ENCODE measurements at places on chromosomes 1 and 21.
A peak's percentile ranks its signal among the peaks of the same experiment; 100 is the strongest.

GRCh38 chr1:31750858-31751510, 13.2 kb downstream of the ADGRB2 start:
- ATAC-seq: peak; percentile 23

- no peak for ATAC-seq
Observed at GRCh38 chr1:12717301-12717838, 1.5 kb downstream of the AADACL3 start.

GRCh38 chr1:210250998-210251679, 18.5 kb downstream of the SERTAD4 start:
- peak; percentile 25 for ATAC-seq

- no peak for ATAC-seq
Observed at GRCh38 chr1:6178751-6179563, 1.2 kb downstream of the CHD5 start.

- no peak for ATAC-seq
Observed at GRCh38 chr1:11787251-11787803, 18.4 kb downstream of the MTHFR start.

DNA sequence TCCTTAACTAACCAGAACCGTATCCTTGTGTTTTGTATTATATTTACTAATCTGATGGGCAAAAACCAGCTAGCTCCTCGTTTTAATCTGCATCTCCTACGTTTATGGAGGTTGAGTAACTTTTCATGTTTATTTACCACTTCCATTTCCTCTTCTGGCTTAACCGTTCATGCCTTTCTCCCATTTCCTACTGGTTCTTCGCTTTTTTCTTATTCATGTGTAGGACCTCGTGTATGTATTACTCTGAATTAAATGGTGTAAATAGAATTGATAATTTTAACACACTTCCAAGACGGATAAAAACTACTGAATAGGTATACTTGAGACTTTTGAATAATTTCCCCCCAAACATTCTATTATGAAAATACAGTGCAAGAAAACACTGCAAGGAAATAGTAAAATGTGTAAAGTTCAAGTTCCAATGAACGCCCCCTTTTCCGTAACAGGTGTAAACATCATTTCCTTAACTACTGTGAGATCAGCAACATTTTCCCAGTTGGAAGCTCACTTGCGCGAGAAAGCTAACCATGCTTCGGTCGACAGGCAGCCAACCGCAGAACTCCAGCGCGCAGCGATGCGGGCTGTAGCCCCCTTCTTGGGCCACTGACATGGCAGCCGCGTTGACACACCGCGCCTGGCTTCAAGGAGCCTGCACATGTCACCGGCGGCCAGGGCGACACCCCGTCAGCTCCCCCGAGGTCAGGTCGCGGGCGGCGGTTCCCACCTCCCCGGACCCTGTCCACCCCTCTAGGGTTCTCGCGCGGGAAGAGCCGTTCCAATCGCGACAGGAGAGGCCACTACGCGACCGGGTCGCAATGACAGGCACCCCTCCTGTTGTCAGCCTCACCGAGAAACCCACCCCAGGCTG, 816 bp downstream of the EDEM3 start:
- ATAC-seq: peak; percentile 13

- no peak for ATAC-seq
Observed at GRCh38 chr1:240491156-240491555, 120.8 kb downstream of the GREM2 start.

DNA sequence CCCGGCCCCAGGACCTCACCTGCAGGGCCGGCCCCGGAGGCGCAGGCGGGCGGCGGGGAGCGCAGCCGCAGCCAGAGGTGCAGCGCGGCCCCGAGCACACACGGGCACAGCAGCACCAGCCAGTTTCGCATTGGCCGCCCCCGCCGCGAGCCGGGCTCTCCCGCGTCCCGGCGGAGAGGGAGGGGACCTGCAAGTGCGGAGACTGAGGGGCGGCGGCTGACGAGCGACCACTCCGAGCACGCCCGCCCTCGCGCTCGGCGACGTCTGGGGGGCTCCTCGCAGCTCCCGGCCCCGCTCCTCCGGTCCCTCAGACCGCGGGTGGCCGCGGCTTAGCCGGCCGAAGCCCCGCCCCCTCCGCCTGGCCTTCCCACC, at the start of gene B3GALNT2:
Gene B3GALNT2, minus strand, starts transcription at position 331 of the 372 bp plus-strand sequence. Its CDS starts 200 bp downstream, at position 131.
- peak; percentile 69 for ATAC-seq

GRCh38 chr1:212355230-212355969, 59.3 kb downstream of the PACC1 start:
- ATAC-seq: no peak

GRCh38 chr1:3393987-3394920, 60.2 kb upstream of the ARHGEF16 start:
- no peak for ATAC-seq

- no peak for ATAC-seq
Observed at GRCh38 chr1:6111571-6111970, 65.9 kb downstream of the KCNAB2 start.

GRCh38 chr1:203870245-203870644, 8.8 kb downstream of the SNRPE start:
- no peak for ATAC-seq

- ATAC-seq: peak; percentile 57
Observed at GRCh38 chr1:26408604-26409003, 2.0 kb upstream of the LIN28A start.

DNA sequence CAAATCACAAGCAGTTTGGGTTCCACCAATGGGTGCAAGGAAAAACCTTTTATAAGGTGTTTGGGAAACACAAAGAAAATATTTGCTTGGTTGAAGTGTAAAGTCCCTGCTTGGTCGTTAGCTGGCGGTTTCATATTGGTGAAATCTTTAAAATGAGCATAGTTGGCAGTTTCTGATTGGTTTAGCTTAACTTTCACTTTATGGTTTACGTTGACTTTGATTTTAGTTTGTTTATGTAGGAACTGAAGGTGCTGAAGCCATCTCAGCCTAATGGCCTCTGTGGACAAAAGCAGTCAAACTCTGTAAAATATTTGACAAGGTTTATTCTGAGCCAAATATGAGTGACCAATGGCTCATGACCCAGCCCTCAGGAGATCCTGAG, 76.6 kb upstream of the PPM1J start:
- no peak for ATAC-seq

- no peak for ATAC-seq
Observed at GRCh38 chr1:41953291-41953690, 34.6 kb upstream of the HIVEP3 start.

DNA sequence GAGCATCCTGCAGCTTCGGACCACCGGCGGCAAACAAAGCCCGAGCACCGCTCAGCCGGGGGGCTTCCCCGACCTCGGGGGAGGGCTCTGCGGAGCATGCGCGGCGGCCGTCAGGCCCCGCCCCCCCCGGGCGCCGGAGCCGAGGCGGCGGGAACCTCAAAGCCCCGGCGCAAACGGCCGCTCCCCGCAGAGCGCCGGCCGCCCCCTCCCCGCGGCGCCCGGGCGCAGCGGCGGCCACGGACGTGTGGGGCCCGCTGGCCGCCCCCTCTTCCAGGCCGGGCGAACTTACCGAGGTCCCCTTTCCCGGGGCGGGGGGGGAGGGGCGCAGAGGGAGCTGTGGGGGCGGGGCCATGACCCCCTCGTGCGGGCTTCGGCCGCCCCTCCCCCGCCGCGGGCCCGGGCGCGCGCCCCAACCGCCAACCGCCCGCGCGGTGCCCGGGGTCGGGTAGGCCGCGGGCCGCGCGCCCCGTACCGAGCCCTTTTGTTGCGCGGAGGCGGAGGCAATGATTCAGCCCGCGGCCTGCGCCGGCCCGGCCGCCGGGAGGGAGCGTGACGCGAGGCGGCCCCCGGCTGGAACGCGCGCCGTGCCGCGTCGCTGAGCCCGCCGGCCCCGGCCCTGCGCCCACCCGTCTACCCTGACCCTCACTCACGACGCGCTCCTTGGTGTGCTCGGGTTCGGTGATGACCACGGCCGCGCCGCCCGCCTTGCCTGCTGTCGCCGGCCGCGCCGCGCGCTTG, 1.7 kb downstream of the RCC2 start:
- peak; percentile 63 for ATAC-seq

DNA sequence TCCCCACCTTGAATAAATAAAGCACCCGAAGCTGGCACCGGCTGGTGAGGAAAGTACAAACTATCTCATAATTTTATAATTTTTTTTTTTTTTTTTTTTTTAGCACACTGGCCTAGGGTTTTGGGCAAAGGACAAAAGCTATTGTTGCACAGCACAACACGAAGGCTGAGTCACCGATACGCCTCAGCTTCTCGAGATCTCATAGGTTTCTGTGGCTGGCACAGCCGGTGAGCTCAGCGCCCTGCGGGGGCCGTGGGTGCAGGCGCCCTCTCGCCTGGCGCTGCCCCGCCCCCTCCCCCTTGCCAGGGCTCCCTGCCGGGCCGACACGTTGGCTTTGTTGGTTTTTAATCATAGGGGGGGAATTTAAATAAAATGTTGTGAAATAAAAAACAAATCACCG, 17.2 kb downstream of the CASZ1 start:
- ATAC-seq: peak; percentile 39

- ATAC-seq: no peak
Observed at GRCh38 chr1:55947446-55947845, 631.9 kb downstream of the PLPP3 start.

DNA sequence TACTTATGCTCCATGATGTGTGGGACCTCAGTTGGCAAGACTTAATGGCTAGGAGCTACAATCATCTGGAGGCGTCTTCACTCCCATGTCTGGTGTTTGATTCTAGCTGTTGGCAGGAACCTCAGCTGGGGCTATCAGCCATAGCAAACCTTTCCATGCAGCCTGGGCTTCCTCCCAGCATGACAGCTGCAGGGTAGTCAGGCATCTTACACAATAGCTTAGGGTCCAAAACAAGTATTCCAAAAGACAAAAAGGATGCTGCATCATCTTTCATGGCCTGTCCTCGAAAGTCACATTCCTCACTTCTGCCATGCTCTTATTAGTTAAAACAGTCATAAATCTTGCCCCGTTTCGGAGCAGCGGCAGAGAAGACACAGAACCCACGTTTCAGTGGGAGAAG, 90.9 kb downstream of the LRRC8C start:
- no peak for ATAC-seq

DNA sequence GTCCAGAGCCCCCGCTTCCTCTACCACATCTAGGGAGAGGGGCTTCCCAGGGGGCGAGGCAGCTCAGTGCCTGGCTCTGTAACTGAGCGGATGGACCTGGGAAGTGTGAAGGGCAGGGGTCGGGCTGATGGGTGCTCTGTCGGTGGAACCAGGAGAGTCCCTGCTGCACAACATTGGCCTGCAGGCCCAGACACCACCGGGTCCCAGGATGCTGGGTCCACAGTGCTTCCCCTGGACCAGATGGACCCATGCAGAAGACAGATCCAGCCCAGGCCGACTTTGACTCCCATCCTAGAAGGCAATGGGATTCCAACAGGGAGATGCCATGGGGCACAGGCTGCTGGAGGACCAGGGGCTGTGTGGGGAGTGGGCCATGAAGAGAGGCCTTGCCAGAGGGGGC, 212.9 kb downstream of the GRIK3 start:
- no peak for ATAC-seq

DNA sequence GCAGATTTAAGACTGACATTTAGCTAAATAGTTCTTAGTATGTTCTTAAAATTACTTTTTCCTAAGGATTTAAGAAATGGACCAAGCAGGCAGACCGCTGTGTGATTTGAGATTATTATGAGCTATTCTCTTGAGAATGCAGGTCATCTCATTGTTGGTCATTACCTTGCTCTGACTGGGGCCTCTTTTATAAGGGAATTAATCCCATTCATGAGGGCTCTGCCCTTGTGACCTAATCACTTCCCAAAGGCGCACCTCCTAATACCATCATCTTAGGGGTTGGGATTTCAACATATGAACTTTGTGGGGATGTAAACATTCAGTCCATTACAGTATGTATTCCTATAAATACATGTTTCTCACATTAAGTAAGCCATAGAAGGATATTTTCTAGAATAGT, 24.2 kb downstream of the OSBPL9 start:
- ATAC-seq: no peak

DNA sequence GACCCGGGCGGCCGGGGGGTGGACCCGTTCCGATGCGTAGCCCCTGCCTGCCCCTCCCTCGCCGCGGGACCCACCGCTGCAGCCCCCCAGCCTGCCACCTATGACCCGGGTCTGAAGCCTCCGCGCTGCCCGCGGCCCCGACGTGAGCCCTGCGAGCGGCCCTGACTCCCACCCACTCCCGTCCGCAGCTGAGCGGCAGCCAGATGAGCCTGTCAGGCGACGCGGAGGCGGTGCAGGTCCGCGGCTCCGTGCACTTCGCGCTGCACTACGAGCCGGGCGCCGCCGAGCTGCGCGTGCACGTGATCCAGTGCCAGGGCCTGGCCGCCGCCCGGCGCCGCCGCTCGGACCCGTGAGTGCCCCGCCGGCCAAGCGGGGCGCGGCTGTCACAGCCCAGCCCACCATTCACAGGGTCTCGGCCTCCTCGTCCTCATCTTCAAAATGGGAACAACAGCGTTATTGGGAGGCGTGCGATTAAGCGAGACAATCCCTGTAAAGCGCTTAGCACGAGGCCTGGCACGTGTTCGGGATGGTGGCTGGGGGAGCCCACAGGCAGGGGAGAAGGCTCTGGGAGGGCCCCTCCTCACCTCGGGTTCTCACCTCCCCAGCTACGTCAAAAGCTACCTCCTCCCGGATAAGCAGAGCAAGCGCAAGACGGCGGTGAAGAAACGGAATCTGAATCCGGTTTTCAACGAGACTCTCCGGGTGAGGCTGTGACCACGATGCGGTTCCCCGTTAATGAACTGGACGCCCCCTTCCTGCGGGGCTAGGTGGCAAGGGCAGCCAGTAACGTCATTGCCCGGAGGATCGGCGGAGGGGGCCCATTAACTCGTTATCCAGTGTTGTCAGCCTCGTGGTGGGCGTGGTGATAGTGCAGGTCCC, 8.2 kb downstream of the SYTL1 start:
- ATAC-seq: peak; percentile 82

GRCh38 chr21:37538971-37539590, 172.5 kb downstream of the DYRK1A start:
- no peak for ATAC-seq

DNA sequence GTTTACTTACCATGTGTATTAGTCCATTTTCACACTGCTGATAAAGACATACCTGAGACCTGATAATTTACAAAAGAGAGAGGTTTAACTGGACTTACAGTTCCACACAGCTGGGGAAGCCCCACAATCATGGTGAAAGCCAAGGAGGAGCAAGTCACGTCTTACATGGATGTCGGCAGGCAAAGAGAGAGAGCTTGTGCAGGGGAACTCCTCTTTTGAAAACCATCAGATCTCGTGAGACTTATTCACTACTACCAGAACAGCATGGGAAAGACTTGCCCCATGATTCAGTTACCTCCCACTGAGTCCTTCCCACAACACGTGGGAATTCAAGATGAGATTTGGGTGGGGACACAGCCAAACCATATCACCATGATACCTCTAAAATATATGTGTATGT, 39.3 kb upstream of the ERRFI1 start:
- no peak for ATAC-seq

- ATAC-seq: peak; percentile 93
Observed at GRCh38 chr1:146012703-146013558, 8.6 kb downstream of the HJV start.

GRCh38 chr1:214557952-214558735, 6.7 kb upstream of the PTPN14 start:
- ATAC-seq: no peak

GRCh38 chr1:109793089-109793485, 29.4 kb upstream of the EPS8L3 start:
- ATAC-seq: no peak

Data from activated T-helper 17 cell treated with anti-CD3 and anti-CD28 coated beads, Interleukin-2, amount 50 U/mL, for 72 hours (primary cell).